ENCODE measurements at places on chromosomes 5 and 9.

DNA sequence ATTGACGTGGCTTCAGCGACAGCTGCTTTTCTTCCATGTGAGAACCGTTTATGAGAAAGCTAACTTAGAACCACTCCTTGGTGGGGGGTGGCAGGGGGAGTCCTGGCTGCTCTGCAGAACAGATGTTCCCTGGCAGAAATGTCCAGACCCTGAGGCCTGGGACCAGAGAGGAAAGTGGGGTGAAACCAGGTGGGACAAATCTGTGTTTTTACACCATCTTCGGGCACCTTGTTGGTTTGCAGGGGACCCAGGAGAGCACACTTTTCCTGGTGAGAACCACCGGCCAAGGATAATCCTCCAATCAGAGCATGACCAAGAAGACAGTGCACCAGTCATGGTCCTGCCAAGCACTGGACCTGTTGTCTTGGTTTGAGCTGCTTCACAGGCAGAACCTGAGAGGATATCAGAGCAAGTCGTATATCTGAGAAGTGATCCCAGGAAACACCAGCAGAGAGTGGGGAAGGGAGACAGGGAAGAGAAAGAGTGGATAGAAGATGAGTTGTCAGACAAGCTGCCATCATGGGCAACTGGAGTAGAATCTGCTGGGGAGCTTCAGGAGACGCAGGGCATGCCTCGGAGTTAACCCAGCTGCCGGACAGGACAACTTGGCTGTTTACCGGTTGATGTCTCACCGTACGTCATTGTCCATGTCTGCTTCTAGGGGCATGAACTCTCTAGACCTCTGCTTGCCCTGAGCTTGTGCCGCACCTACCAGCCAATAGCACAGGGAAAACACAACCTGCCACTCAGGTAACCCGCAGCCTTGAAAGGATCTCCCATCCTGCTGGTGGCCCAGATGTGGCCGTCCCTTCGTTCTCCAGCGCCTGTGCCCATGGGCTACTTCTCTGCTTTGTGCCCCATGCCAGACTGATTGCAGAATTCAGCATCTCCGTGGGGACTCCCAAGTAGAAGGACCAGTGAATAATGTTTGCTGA, 178.4 kb upstream of the MVB12B start:
- DNase-seq, result no peak

DNA sequence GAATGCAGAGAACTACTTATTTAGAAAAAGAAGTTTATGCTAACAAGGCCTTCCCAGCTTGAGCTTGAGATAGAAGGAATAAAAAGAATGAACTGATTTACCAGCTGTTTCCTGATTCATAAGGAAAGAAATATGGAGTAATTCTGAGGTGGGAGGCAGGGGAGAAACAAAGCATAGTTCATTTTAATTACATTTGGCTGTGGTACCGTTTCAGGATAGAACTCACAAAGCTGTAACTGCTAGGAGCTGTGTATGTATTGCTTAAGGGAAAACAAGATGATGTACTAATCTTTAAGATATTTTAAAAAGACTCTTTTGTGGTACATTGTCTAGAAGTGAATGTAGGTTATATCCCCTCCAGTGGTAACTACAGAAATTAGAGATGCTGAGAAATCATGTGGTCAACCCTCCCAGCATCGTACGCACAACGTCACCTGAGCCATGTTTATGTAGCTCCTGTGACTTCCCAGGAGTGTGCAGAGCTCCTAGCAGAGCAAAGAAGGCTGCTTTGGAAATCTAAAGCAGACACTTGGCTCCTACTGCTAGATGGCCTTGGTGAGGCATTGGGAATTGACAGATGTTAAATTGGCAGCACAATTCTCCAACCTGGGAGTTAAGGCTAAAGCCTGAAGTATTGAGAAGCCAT, 208.3 kb upstream of the VLDLR start:
- no peak for DNase-seq

GRCh38 chr9:21565155-21565554, 83.0 kb upstream of the IFNE start:
- DNase-seq, result no peak

DNA sequence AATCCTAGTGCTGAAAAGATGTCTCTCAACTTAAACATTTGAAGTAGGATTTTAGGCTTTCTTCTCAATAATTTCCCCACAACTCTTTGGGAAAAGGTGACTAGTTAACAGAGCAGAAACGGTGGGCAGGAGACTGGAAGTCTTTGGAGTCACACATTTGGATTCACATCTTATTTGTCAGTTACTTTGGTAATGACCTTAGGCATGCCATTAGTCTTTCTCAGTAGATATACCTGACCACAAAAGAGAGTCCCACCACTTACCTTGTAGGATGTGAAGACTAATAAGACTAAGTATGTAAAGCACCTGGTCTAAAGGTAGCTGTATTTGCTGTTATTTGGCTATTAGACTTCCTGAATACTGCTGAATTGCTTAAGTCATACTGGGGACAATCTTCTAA, 35.4 kb downstream of the DAP start:
- no peak for DNase-seq

DNA sequence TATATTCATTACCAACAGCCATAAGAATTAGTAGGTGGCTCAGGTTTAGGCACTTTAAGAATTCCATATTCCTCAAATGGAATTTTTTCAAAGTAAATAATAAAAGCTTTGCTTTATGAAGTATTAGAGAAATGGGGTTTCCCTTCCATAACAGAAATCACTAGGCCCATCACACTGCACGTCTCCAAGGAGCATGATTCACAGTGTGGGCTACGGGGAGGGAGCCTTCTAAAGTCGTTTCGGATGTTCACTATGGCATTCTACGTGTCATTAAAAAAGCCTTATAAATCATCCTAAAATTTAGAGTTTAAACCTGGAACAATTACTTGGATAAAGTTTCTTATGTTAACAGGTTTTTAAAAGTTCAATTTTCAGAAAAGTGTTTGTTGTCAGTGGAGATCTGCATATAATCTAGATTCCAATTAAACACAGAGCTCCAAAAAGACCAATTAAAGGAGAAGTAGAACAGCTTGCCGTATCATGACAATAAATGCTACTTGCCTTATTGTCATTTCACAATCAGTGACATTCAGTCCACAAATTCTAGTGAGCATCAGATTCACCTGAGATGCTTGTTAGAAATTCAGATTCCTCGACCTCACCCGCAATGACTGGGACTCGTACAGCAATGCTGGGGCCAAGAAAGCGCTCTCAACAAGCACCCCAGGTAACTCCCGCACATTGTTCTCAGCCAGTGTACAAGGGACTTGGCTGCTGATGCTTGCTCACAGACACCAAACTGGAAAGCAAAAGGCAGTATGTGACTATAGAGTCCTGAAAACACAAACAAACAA, 115.7 kb downstream of the NFIB start:
- DNase-seq, result no peak

GRCh38 chr9:89677702-89678395, 73.0 kb downstream of the GADD45G start:
- no peak for DNase-seq

- DNase-seq, result no peak
Observed at GRCh38 chr9:13295556-13295955, 16.1 kb upstream of the MPDZ start.

DNA sequence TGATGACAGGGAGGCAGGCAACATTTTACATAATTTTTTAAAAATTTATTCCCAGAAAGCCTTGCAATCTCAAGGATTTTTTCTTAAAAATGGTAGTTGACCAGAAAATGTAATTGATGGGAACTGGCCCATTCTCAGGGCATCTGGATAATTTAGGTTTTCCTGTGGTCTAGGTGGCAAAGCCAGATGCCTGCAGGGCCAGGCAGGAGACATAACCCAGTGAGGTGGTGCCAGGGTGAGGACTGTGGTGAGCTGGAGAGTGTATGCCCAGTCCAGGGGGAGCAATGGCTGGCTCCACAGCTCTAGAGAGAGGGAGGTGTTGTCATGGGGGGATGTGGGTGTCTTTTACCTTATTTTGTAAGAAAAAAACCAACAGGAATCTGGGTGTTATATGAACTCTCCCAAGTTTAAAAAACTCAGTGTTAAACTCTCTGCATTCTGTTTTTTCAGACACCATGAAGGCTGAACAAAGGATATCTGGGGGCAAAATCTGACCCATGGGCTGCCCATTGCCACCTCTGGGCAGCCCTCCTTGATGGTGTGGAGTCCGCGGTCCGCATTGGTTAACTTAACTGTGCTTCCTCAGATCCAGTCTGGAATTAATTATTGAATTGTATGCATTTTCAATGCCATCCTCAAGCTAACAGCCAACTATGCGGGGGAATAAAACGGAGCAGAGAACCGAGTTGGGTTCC, 43.9 kb downstream of the BOD1 start:
- DNase-seq, result no peak

DNA sequence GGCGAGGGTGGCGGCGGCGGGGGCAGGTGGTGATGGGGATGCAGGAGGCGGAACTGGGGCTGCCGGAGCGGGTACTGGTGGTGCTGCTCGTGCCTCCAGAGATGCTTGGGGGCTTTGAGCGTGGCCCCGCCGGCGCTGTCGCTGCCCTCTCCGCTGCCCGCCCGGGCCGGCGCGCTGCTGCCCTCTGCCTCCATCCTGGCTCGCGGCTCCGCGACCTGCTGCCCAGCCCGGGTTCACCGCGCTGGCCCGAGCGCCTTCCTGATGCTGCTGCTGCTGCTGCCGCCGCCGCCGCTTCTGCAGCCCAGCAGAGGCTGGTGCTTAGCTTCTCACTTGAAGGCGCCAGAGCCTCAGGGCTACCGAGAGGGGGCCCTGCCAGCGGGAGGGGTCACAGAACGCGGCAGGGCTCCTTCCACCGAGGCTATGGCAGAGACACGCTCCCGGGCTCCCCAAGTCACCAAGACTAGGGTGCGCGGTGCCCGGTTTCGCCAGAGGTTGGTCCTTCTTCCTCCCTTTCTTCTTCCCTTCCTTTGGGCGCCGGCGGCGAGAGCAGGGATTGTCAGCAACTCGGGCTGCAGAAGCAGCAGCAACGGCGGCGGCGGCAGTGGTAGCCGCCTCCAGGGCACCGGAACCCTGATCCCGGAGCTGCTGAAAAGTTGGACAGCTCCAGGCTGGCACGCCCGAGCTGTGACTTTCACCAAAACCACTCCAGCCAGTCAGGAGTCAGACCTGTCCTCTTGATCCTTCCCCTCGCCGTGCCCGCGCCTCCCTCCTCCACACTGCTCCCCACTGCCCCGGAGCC, at the start of gene PDE4D:
TSS of gene PDE4D (minus strand) at position 298 of the 799 bp plus-strand sequence.
- DNase-seq, result no peak

- DNase-seq, result no peak
Observed at GRCh38 chr9:91312717-91313325, 48.9 kb downstream of the AUH start.

DNA sequence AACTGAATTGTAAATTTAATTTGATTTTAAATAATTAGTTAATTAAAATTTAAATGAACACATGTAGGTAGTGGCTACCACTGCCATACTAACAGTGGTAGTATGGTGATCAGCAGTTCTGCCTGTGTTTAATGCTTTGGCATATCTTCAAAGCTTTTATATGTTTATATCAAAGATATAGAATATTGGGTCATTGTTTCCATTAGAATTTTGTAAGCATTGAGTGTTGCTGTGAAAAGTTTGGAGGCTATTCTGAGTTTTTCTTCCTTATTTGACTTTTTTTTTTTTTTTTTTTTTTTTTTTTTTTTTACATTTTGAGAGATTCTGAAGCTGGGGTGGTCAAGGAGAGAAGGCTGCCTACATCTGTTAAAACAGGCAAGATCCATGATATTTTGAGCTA, 134.2 kb downstream of the SPATA31D1 start:
- DNase-seq, result no peak

Measured in CD4-positive, alpha-beta T cell treated with Interleukin-4 for 4 hours (primary cell).